ENCODE measurements at places on chromosomes 5 and 9.

DNA sequence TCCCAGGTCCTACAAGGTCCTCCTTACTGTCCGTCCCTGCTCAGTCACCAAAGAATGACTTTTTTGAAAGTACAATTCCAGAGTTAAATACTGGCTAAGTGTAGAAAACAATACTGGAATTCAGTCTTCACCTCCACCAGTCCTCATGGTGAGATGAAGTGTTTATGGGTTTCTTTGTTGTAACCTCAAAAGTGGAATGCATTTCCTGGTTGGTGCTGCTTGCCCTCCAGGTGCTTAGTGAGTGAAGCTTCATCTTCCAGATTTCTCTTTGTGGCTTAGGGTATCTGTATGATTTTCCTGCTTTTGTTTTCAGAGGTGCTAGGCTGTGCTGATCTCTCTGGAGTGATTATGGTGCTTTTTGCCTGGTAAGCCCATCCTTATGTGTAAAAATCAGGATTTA, 49.4 kb upstream of the DHFR start:
- DNase-seq = no peak

- no peak for DNase-seq
These were observed 5.0 kb downstream of the DMRT2 start for GRCh38 chr9:1055166-1055565.

- no peak for DNase-seq
These were observed 52.5 kb upstream of the C9orf72 start for GRCh38 chr9:27625751-27626150.

DNA sequence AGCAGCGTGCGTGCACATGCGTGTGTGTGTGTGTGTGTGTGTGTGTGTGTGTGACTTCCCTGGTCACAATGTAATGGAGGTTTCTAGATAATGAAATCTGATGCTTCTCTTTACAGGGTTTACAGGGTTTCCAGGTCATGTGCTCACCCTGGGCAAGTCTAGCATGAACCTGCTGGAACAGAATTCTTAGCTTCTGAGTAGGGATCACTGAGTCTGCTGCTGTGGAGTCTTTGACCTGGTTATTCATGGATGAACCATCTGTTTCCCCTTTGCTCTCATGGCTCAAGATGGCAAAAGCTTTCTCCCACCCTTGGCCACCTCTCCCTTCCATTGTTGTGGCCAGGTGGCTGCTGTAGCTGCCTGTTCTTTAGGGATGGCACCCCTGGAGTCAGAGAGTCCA, 111.6 kb upstream of the SHB start:
- DNase-seq = no peak

DNA sequence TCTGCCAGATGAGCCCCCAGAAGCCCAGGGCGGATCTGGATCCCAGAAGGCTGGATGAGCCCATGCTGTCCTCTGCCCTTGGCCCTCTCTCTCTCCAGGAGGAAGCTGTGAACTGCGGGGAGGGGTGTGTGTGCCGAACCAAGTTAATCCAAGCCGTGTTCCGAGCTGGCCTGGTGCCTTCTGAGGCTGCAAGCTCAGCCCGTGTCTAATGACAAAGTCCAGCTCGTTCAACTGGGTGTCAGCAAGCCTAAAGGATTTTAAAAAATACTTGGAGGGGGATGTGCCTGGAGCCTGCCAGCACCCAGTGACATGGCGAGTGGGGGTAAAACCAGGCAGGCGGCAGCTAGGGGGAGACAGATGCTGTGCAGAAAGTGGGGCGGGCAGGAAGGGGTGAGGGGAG, 8.0 kb downstream of the STC2 start:
- no peak for DNase-seq

DNA sequence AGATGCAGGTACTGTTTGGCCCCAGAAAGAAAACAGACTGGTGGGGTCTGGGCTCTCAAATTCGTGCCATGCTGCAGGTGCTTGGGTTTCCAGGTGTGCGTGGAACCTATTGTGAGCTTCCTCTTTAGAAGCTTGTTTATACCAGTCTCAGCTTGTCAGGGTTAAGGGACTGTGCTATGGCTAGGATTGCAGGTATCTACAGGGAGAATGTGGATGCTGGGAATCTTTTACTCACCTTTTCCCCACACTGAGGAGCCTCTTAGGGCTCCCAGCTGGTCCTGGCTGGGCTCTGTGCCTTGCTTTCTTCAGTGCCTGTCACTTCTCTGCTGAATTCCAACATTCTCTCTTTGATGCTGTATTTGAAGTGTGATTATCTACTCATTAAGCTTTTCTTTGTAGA, 111.8 kb downstream of the WDR70 start:
- DNase-seq = no peak

DNA sequence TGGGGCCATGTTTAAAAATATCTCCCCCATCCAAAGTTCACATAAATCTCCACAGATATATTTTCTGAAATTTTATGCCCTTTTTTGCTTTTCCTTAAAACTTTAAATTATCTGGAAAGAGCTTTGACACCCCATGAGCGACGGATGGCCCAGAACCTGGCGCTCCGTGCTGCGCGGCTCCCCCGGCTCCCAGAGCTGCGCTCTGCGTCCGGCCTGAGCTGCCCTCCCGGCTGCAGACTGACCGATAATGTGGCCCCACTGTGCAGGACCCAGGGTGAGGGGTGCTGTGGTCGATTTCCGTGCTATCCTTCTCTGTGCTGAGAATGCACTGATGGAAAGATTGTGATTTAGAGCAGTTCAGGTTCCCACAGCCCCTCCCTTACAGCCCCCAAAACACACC, 292.3 kb upstream of the IRX4 start:
- DNase-seq = no peak

GRCh38 chr9:137478962-137479861, 20.1 kb upstream of the NSMF start:
- DNase-seq = no peak

DNA sequence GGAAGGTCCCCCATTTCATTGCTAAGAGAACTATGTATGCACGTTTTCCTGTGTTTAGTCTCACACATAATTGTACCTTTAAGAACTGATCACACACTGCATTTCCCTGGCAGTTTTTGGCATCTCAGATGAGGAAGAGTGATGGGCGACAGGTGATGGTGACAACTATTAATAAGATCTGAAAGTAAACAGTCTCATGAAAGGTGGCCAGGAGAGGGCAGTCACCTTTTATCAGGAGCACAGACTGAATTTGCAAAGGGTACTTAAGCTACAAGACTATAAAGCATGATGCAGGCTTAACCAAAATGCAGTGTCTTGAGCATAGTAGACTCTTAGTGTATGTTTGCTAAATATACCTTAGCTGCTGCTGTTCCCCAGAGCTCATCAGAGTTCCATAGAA, 91.5 kb downstream of the GHR start:
- no peak for DNase-seq

DNA sequence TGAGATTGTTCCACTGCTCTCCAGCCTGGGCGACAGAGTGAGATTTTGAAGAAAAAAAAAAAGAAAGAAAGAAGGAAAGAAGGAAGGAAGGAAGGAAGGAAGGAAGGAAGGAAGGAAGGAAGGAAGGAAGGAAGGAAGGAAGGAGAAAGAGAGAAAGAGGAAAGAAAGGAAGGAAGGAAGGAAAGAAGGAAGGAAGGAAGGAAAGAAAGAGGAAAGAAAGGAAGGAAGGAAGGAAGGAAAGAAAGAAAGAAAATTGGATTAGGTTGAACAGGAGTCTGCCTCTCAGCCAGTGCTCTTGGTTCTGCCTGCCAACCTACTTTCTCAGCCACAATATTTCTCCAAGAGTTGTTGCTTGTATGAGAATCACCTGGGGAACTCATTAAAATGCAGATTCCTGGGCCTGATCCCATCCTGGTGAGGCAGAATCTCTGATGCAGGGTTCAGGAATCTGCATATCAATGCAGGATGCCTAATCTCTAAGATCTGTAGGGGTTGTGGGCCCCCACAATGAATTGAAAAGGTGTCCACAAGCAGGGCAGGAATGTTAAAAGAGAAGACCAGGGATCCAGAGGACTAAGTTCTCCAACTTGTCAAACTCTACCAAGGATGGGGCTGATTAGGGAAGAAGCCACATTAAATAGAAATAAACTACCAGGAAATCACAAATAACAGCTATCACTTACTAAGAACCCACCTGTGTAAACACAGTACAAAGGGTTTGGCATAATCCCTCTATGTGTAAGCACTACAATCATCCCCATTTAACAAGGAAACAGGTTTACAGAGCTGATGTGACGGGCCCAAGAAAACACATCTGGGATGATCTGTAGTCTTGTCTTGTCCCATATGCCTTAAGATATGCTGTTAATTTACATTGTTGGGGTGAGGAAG, 23.4 kb upstream of the GALNT10 start:
- no peak for DNase-seq

DNA sequence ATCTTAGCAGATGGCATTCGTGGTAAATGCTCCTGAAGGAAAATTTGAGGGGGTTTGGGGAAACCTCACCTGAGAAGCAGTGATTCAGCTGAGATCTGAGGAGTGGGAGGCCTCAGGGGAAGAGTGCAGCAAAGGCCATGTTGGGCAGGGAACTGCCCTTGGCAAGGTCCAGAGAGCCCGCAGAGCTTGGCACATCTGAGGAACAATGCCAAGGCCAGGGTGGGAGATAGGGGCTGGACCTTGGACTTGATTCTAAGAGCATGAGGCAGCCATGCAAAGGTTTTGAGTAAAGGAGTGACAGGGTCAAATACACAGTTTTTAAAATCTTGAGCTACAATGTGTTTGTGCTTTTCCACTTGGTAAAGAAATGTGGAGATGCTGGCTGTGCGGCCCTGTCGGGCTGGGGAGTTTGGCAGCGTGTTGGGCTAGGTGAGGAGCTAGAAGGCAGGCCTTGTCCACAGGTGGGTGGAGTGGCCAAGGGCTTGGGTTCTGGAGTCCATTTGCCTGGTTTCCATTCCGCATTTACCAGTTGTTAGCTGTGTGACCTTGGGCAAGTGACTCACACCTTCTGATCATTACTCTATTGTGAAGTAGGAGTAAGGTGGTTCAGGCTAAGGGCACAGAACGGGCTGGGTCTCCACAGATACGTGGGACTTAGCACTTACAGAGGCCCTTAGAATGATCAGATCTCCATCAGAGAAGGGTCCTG, 6.1 kb downstream of the TBC1D13 start:
- no peak for DNase-seq

DNA sequence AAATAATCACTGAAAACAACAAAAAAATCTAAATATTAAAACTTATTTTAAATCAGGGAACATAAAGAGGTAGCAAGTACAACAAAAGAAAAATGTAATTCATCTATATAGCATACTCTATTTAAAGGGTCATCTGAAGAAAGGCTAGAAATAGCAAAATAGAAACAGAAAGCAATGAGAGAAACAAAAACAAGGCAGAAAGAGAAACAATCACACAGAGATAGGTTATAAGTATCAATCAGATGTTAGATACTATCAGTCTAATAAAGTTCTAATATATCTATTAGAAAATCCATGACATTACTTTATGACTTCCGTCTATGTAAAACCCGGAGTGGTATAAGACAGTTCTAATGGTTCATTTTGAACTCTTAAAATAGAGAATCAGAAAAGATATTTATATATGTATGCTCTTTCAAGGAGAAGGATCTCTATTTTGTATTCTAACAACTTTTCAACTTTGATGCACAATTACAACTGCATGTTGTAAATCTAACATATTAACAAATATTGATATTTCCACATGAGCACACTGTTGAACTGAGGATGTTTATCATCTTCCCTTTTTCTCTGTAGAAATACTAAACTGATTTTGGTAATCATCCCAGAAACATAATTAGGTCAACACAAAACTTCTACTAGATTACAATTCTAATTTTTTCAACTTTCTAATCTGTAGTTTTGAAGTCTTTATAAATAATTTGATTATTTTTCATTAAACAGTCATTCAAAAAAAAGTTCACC, 15.8 kb downstream of the RICTOR start:
- no peak for DNase-seq

GRCh38 chr5:154989626-154990025, 23.9 kb upstream of the KIF4B start:
- DNase-seq = no peak

- no peak for DNase-seq
These were observed 457.6 kb downstream of the SLCO4C1 start for GRCh38 chr5:101838435-101838834.

DNA sequence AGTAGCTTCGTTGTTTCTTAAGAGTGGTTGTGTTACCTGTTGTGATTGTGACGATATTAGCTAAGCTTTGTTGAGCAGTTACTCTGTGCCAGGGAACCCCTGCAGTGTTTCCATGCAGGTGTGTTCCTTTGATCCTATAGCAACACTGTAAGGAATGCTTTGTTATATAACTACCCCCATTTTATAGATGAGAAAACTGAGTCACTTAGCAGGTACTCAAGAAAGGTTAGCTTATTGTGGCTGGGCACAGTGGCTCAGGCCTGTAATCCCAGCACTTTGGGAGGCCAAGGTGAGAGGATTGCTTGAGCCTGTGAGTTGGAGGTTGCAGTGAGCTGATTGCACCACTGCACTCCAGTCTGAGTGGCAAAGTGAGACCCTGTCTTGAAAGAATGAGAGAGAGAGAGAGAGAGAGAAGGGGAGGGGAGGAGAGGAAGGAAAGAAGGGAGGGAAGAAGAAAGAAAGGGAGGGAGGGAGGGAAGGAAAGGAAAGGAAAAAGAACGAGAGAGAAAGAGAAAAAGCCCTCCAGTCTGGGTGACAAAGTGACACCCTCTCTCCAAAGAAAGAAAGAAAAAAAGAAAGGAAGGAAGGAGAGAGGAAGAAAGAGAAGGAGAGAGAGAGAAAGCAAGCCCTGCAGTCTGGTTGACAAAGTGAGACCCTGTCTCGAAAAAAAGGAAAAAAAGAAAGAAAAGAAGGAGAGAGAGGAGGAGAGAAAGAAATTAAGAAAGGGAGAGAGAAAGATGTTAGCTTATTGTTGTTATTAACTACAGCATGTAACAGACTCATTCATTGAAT, 85.6 kb upstream of the RARS1 start:
- DNase-seq = no peak

DNA sequence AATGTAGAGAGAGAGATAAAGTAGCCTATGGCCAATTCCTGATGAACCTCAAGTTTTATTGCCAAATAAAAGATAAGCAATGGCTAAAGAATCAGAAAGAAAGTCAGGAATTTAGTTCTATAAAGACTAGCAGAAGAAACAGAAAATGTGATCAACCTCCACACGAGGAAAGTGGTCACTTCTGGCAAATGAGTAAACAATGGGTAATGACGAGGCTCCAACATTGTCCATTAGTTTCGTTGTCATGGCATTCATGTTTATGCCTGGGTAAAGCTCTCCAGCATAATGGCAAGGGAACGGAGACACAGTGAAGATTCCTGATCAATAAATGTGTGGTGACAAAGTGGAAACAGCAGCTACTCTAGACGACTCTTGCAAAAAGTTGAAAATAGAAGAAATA, 341.8 kb upstream of the CTNND2 start:
- no peak for DNase-seq

- no peak for DNase-seq
These were observed 43.9 kb downstream of the BOD1 start for GRCh38 chr5:173572431-173573125.

GRCh38 chr5:56734091-56734694, 81.2 kb upstream of the MAP3K1 start:
- no peak for DNase-seq
